ENCODE measurements at places on chromosomes 6 and 20.

- DNase-seq: no peak
Measured at GRCh38 chr6:1079525-1079924, 232.4 kb upstream of the FOXQ1 start.

GRCh38 chr6:34200340-34200971 is 36.2 kb upstream of the HMGA1 start:
- no peak for DNase-seq

DNA sequence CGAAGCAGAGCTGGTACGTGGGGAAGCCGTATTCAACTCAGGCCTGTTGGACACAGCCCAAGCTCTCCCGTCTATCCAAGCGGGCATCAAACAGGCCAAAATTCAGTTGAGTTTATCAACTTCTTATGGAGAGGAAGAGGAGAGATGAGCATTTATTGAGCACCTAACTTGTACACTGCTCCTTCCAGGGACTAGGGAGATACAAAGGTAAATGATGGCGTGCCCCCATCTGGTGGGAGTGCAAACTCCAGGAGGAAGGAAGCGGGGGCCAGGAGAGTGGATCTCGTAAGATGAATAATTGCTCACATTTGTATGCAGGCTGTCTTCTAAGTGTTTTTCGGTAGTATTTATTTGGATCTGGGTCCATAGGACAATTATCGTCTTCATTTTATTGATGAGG is 146.6 kb downstream of the SOBP start:
- DNase-seq: no peak

DNA sequence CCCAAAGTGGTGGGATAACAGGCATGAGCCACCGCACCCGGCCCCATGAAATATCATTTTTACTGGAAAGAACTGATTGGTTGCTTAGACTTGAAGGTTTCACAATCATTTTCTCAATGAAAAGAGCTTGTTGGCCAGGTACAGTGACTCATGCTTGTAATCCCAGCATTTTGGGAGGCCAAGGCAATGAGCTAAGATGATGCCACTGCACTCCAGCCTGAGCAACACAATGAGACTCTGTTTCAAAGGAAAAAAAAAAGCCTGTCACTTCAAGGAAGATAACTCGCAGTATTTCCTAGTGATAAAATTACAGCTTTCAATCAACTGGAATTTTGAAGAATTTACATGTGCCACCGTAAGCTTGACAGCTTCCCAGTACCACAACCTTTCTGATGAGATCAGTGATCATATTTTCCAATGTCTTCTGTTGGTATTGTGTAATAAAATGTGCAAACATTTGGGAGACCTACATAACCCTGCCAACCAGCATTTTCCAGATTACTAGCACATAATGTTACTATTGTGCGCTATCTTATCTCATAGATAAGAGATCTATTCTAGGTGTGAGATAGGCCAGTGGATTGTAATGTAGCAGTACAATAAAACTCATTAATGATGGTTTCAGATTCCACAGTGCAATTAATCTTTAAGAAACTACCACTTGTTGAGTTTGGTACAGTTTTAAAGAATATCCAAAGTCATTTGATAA is 7.2 kb downstream of the PNLDC1 start:
- DNase-seq: no peak

GRCh38 chr6:38137608-38138265 is 318.2 kb downstream of the ZFAND3 start:
- DNase-seq: no peak

- no peak for DNase-seq
Measured at GRCh38 chr20:25000268-25000801, 7.8 kb upstream of the APMAP start.

DNA sequence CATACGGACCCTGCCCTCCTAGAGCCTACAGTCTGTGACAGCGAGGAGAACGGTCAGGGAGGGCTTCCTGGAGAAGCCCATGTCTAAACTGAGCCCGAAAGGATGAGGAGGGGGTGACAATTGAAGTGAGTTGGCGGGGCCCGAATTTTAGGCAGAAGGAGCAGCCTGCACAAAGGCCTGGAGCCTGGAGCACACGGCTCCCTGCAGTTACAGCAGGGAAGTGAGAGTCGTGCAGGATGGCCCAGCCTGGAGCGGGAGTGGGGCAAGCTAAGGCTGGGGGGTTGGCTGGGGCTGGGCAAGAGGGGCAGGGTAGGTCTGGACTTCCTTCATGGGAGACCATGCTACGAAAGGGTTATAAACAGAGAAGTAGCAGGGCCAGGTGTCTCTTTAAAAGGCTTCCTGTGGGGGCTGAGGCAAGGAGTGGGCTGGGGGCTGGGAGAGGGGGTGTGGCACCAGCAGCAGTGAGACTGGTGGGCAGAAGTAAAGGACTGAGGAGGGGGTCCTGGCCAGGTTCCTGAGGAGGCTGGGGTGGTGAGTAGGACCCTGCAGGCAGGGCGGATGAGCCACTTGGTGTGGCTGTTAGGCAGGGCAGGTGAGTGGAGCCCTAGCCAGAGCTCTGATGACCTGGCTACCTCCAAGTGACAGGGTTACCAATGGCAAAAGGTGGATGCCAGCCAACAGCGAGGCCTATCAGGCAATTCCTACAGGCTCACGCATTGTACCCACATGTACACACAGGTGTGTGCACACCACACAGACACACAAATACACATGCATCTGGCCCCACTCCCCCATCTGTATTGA is 119.2 kb downstream of the MRPL14 start:
- DNase-seq: no peak

DNA sequence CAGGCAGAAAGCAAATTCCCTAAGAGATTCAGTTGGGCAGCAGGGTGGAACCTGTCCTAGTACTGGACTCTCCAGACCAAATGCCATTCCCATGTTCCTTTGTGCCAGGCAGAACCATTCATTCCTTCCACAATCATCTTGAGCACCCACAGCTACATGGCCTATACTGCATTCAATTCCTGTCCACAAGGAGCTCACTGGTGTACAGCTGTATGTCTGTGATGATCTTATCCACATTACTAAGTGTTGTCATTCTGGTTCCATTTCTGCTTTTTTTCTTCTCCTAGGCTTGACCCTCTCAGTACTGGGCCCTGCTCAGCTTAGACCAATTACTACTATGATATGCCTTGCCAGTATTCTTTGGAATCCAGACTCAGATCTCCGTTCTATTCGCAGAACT is 27.5 kb downstream of the MAN1A1 start:
- no peak for DNase-seq

- no peak for DNase-seq
Measured at GRCh38 chr20:20427227-20427864, 59.4 kb downstream of the INSM1 start.

GRCh38 chr20:8946036-8946940 is 122.6 kb upstream of the PLCB4 start:
- DNase-seq: no peak

DNA sequence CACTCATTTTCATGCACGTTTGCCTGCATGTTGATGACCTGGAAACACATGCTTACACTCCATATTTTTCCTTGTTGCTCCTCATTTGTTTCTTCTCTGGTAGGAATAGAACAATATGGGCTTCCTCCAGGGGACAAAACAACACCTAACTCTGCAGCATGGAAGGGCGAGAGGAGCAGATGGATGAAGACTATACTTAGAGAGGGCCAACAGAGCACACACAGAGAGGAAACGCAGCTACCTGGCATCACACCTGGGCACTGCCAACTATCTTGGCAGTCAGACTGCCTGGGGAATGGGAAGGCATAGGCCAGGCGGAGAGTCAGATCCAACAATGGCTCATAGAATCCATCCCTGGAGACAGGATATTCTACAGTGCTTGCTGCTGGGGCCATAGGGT is 290.9 kb downstream of the CD83 start:
- DNase-seq: no peak

DNA sequence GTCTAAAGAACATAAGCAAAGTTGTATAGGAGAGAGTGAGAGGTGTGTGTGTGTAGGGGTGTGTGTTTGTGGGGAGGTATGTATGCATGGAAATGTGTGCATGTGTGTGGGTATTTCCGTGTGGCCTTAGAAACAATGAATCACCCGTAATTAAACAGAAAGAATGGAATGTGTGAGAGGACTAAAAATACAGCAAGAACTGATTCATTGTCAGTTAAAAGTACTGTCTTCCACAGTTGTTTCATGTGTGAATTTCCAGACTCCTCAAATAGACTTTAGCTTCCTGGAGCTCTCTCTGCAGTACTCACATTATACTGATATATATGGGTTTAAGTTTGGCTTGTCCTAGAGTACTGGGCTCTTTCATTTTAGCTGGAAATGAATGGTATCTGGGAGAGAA is 145.7 kb downstream of the RIMS1 start:
- no peak for DNase-seq

- DNase-seq: no peak
Measured at GRCh38 chr6:68317366-68317765, 317.7 kb upstream of the ADGRB3 start.

DNA sequence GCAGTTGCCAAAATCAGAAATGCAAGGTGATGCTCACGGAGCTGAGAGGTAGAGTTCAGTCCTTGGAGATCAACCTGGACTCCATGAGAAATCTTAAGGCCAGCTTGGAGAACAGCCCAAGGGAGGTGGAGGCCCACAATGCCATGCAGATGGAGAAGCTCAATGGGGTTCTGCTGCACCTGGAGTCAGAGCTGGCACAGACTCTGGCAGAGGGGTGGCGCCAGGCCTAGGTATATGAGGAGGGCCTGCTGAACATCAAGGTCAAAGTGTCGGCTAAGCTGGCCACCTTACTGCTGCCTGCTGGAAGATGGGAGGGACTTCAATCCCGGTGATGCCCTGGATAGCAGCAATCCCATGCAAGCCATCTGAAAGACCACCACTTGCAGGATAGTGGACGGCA is 23.9 kb upstream of the FUT9 start:
- no peak for DNase-seq

GRCh38 chr20:21090721-21091120 is 15.4 kb downstream of the LINC00237 start:
- no peak for DNase-seq

DNA sequence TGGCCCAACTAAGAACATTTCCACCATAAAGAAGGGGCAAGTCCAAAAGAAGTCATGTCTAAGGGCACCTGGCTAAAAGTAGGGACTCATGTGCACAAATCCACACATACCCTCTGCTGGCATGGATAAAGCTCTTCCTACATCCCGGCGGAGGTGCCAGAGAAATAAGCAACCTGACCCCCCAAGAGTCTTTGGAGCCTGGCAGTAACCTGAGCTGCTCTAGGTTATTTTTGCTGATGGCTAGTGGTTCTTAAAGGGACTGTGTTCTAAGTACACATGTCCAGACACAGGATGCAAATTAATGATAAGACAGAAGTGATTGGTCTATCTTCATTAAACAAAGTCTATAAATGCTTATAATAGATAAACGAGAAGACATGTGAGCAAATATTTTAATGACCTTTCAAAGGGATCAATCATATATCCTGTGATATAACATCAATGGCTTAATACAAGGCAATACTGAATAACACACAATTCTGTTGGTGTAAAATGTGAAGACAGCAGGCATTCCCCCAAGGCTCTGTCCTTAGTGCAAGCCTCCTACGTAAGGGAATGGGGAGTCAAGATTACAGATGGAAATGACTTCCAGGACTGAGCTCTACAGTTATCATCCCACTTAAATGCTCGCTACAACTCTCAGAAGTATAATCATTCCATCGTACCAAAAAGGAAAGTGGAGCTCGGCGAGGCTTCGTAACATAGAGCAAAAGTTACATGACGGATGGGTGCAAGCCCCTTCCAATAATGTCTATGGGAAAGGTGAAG is 52.5 kb downstream of the HIVEP2 start:
- no peak for DNase-seq

- DNase-seq: no peak
Measured at GRCh38 chr20:24533449-24533848, 64.0 kb downstream of the SYNDIG1 start.

GRCh38 chr20:44056010-44056698 is 130.8 kb downstream of the JPH2 start:
- DNase-seq: peak; percentile 25

DNA sequence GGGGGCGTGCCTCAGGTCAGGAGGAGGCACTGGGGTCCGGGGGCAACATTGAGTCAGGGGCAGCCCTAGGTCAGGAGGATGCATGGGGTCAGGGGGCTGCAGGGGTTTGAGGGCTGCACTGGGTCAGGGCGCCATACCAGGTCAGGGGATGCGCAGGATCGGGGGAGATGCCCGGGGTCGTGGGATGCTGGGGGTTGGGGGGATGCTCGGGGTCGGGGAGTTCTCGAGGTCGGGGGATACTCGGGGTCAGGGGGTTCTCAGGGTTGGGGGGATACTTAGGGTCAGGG is 727 bp upstream of the EXOC2 start:
- DNase-seq: no peak

- DNase-seq: no peak
Measured at GRCh38 chr6:90420500-90420899, 123.9 kb upstream of the BACH2 start.

DNA sequence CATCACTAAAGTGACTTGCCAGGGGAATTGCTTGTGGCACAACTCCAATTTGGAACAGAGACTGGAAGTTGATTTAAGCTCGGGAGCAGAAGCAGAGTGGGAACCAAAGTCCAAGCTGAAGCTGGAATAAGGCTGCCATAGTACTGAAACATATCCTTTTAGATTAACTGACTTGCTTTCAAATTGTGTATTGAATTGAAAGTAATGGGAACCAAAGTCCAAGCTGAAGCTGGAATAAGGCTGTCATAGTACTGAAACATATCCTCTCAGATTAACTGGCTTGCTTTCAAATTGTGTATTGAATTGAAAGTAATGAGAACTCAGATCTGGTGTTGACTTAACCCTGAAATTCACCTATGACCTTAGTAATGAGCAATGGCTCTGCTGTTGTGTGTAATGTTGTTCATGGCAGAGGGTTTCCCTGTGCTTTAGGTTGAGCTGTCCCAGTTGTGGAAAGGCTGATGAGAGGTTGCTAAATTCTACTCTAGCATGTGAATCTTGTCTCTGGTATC is 40.2 kb downstream of the CENPW start:
- no peak for DNase-seq

GRCh38 chr6:4973982-4974745 is 29.7 kb downstream of the RPP40 start:
- no peak for DNase-seq

GRCh38 chr6:107237992-107238660 is 122.8 kb upstream of the BEND3 start:
- no peak for DNase-seq

GRCh38 chr6:73308712-73309534 is 45.2 kb downstream of the DPPA5 start:
- DNase-seq: no peak

- peak; percentile 25 for DNase-seq
Measured at GRCh38 chr6:12233693-12234571, 56.2 kb upstream of the EDN1 start.

- no peak for DNase-seq
Measured at GRCh38 chr6:26235302-26235670, 129.7 kb upstream of the BTN3A2 start.

DNA sequence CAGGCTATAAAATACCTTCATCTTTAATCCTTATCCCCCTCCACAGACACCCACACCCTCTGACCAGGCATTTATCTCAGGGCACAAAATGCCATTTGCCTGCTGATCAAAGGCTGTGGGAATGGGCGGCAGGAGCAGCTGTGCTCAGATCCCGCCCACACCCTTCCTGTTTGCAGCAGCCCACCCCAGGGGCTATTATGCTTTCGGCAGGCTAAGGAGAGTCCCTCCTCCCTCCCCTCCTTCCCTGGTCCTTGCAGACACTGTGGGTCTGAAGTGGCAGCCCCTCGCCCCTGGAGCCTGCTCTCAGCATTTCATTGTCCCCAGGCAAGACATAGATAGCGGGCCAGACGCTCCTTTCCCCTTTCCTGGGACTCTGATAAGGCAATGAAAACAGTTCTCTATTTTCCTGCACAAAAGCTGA is 220.8 kb upstream of the HEY2 start:
- DNase-seq: no peak

Measured in activated naive CD4-positive, alpha-beta T cell treated with Interleukin-2 at 50 U/mL for 16 hours (primary cell).